Tongue (tissue), 3 donors: ENCODE measurements at places on chromosomes 1 and 21. TPM values are rescaled to one million over a fixed set of nuclear protein-coding genes. Genes with fewer than 3 reads are reported as not detected.
A peak's percentile ranks its signal among the peaks of the same experiment; 100 is the strongest.

DNA sequence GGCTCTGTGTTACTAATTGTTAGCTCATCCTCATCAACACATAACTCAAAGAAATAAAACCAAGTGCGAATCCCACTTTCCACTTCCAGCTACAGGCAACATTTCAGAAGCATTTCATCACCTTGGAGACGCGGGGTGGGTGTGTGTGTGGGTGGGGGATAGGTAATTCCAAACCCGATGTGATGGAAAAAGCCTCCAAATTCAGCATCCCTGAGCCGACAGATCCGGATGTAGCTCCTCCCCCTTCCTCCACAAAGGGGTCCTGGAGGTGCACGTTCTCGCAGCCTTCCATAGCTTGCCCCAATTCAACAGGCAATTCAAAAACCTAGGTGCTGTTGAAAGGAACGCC is 486 bp downstream of the HSPA13 start:
- DNase-seq: no peak

- DNase-seq: no peak
These were observed 14.2 kb downstream of the SMIM12 start for GRCh38 chr1:34845131-34845901.

GRCh38 chr1:151612501-151613281 is 841 bp downstream of the SNX27 start:
- DNase-seq: peak; percentile 54

DNA sequence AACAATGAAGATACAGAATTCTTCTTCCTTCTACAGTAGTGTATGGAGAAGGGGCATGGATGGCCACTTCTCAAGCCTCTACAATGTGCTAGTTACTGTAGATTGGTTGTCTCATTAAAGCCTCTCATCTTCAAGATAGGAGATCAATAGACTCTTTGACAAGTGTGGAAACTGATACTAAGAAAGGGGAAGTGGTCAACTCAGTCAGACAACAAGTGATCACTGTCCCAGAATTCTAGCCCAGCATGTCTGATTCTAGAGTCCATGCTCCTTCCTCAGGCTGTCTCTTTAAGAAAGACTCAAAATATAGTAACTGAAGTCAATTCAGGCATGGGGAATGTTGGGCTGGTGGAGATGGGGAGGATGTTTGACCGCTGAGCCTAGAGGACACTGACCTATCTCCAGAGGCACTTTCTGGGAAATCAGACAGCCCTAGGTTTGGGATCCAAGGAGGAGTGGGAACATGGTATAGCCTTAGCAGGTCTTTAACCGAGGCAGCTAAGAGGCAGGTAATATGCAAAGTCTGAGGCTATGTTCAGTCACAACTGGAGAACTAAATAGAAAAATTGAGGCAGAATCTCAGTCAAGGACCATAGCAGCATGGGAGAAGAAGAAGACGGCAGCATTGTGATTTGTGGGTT is 39.3 kb upstream of the EYA3 start:
- DNase-seq: no peak

DNA sequence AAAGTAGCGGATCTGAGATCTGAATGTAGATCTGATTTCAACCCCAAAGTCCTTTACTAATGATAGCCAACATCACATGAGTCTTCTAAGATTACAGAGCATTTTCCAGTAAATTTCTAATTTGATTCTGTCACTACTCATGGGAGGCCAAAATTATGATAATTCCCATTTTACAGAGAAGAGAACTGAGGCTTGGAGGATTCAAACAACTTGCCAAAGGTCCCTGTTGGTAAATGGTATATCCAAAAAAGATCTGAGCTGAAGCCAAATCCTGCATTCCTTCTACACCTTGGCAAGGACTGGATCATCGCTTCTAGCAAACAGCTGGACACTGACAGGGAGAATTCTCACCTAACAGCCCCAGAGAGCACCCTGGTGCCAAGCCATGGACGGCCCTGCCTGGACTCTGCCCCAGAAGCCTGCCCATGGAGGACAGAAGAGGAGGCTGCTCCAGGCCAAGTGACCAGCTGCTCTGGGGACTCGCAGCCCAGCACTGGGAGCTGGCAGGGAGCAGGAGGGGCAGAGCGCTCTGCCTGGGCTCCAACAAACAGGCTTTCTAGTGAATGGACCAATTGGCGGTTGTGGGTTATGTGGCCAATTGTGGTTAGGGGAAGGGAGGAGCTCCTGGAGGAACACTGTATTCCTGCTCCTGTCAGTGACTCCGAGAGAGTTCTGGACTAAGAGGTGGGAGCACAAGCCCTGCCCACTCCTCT is 6.4 kb upstream of the CSF1 start:
- DNase-seq: no peak

DNA sequence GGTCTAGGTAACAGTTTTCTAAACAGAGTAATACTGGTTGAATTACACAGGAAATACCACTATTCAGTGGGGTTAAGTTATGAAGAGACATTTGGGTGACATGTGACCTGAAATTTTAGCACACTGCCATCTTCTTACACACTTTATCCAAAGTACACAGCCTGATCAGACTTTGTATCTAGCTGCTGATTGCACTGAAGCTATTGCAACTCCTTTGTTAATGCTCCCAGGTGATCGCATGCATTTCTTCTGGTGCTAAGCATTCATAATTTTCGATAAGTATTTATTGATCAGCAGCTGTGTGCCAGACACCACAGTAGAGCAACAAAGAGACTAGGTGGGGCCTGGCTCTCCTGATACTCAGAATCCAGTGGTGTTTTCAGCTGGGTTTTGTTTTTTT is 52.4 kb downstream of the AK4 start:
- DNase-seq: no peak

Gene TNNI3K
- 2.7 TPM for total RNA-seq

Gene HES2
- 3.2 TPM for total RNA-seq

DNA sequence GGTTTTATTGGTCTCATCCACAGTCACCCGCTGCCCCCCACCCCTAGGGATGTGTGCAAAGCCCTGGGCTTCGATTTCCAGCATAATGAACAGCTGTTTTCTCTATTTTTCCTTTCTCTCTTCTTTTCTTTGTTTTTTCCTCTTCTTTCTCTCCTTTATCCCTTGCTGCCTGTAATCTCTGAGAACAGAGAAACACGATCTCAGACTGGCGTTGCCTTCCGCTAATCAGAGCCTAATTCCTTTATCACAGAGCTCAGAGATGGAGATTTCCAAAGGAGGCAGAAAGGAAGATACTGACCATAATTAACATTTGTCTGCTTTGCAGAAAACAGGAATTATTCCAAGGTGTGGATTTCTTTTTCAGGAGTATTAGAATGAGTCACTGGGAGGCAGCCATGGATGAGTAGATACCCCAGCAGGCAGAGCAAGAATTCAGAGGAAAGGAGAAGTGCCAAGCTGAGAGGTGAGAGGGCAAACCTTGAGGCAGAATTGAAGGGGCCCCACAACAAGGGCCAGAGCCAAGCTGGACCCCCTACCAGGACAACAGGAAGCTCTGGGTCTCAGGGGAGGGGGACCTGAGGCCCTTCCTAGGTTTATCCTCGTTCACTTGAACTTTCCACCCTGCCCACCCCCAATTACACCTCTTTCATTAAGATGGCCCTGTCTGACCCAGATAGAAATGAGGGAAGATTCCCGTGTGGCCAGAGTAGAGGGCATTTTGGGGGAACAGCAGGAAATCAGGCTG is 33.3 kb downstream of the MATN1 start:
- no peak for DNase-seq

Gene CELA2A
- not detected for total RNA-seq
